ENCODE measurements at places on chromosomes 2 and 18.

DNA sequence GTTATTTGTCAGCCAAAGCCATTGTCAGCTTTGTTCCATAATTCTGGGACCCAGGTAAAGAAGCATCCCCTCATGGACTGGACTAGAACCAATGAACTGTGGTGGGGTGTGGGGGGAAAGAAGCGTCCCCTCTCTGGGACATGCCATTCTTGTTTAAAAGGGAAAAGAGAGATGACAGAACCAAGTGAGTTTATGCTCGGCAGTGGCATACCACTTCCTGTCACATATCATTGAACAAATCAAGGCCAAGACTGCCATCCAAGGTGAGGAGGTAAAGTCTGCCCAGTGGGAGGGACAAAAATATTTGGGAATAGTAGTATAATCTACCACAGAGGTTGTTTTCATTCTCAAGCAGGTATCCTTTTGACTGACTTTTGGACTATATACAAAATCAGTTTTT, 4.7 kb upstream of the GLS start:
- DNase-seq: no peak

- DNase-seq: no peak
These were observed 445.0 kb downstream of the XIRP2 start for GRCh38 chr2:167333245-167333644.

DNA sequence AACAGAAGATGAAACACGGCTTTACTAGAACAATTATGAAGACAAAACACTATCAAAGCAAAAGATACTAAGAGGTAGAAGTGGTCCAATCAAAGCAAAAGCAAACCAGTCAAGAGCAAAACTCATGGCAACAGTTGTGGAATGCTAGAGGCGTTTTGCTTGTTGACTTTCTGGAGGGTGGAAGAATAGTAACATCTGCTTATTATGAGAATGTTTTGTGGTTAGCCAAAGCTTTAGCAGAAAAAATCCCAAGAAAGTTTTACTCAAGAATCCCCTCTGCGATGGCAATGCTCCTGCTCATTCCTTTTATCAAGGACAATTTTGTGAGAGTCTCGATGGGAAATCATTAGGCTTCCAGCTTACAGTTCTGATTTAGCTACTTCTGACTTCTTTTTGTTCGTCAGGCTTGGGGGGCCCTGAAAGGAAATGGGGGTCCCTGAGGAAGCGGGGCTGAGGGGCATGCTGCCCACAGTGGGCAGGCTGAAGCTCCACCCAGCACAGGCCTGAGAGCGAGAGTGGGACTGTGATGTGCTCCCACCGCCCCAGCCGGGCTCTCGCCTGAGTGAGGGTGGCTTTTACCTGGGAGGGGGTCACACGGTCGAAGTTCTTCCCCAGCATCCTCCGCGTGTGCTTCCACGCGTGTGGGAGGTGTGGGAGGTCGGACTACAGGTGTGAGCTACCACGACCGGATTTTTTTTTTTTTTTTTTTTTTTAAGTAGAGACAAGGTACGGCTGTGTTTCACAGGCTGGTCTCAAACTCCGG, 49.0 kb upstream of the MC4R start:
- DNase-seq: no peak

DNA sequence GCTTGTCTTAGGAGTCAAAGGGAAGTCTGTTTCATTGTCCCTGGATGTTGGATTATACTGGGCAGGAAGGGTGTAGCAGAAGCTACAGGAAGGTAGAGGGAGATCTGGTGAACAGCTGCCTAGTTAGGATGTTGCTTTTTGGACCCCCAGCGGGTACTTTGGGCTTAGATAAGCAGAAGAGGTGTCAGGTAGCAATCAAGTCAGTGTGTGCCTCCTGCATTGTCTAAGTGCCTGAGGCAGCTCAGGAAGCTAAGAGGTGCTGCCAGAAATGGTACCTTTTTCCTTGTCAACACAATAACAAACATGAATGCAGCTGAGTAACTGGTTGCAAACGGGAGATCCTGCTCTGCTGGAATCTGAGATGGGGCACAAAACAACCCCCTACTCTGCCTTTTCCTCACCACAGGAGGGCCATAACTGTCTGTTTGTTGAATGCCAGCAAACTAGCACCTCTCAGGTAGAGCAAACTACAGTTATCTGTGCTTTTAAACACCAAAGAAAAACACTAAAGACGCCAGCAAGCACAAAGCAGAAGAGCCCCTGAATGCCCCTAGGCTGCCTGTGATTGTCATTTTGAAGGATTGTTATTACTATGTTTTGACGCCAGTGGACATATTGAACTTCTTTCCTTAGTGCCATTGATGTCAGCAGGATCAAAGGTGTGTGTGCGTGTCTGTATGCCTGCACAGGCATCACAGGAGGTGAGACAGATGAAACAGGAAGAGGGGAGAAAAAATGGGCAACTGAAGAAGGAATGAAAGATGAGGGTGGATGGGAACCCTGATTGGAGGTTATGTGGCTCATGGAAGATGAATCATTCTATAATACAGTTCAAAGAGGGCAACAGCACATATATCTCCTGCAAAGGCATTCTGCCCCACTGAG, 151.4 kb downstream of the ETAA1 start:
- no peak for DNase-seq

DNA sequence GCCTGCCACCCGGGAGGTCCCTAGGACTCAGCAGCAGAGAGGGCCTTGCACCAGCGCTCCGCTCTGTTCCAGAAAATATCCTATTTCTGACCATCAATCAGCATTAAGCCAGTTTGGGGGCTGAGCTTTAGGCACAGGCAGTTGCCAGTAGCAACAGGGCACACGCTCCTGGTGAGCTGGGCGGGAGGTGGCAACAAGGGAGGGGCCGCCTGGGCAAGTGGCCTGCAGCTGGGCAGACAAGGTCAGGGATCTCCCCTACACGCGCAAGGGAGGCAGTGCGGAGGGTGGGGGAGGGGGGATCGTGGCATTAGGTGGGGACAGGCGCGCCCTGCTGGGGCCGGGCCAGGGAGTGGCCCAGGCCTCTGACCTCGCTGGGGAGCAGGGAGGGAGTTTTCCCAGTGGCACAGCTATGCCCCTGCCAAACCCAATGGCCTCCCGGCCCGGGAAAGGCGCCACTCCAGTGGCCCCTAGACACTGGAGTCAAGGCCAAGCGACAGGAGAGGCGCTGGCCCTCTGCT, 302.8 kb downstream of the NCKAP5 start:
- peak; percentile 2 for DNase-seq

Data from anterior cingulate cortex (tissue), 58 donors.